Stimulated activated CD8-positive, alpha-beta memory T cell treated with anti-CD3 and anti-CD28 coated beads, Interleukin-7, amount 100 ng/mL, for 1 hour (primary cell): ENCODE measurements at places on chromosomes 5 and 9.

DNA sequence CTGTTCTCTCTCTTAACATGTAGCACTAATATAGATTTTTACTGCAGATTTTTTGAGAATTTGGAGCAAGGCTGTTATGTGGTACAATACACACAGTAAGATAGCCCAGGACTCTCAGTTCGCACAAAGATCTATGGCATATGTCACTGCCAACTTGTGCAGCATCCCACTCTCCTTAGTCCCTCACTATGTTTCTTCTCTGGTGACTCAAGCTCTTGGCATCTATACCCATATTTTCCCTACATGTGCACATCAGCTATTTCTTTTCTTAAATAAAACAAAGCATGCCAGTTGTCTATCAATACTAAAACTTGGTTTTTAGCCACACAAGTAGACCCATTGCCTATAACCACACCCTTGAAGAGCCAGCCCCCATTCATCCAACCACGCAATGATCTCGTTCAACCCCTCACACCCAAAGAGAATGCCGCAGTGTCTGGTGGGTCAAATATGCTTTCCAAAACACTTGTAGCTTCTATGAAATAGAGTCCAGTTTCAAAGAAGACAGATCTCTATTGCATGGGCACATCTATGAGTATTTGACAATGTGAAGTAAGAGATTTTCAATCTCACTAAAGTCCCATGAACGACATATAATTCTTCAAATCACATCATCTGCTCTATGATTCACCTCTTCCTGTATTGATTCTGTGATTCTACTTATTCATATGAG, 18.2 kb upstream of the IL7R start:
- no peak for DNase-seq

- DNase-seq, result no peak
These were observed 3.5 kb downstream of the RPL7A start for GRCh38 chr9:133351526-133351907.

- no peak for DNase-seq
These were observed 18.7 kb upstream of the WDR38 start for GRCh38 chr9:124834591-124834990.

- DNase-seq, result no peak
These were observed 18.4 kb downstream of the ENG start for GRCh38 chr9:127835991-127836516.

GRCh38 chr5:168875832-168876231, 296.7 kb upstream of the PANK3 start:
- DNase-seq, result no peak

- DNase-seq, result no peak
These were observed 130.4 kb upstream of the CLINT1 start for GRCh38 chr5:157989296-157989695.

DNA sequence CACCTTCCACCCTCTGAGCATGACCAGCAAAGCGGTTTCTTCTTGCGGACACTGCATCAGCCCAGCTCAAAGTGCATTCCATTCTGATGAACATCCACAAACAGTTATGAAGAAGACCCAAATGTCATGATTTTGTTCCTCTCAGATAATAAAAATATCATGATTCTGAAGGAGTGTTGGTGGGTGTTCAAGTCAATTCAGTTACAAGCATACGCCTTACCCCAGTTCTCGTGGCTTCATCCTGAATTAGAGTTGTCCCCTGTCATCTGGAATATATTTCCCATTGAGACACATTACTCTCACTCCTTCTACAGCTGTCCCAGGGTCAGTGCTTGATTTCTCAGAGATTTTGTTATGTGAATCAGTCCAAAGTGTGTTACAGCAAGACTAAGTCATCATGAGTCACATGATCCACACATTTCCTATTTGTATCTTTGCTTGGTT, 325.4 kb downstream of the RFX3 start:
- no peak for DNase-seq

- DNase-seq, result no peak
These were observed 4.3 kb upstream of the AHRR start for GRCh38 chr5:317086-317811.
